Activated CD8-positive, alpha-beta memory T cell treated with anti-CD3 and anti-CD28 coated beads for 4 hours (primary cell): ENCODE measurements at places on chromosomes 16 and 17.

DNA sequence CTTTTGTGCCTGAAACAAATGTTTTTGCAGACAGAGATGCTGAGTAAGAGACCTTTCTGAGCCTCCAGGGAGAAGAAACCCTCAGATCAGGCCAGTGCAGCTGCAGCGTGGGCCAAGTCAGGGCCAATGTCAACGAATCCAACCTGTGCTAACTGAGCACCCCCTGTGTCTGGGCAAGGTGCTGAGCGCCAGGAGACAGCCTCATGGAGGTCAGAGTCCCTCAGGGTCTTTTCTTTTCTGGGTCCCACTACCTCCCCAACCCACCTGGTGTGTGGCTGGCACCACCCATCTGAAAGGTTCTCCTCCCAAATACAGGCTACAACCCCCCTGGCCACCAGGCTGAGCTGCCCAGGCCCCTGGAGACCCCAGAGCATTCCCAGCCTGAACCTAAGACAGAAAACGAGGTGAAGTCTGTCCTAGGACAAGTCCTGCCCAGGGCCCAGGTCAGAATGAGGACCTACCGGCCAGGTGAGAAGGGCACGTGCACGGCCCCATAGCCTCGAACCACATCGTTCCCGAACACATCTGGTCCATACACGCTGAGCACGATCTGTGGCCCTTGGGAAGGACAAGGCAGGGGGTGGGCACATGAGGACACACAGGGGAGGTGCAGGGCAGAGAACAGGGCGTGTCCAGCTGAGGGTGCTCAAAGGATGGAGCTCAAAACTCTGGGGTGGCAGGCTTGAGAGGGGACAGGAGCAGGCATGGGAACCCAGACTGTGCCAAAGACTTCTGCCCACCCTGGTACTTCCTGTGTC is 15.0 kb downstream of the B9D1 start:
- no peak for DNase-seq

- DNase-seq = no peak
These were observed 354.1 kb downstream of the KCNJ2 start for GRCh38 chr17:70523426-70523825.

DNA sequence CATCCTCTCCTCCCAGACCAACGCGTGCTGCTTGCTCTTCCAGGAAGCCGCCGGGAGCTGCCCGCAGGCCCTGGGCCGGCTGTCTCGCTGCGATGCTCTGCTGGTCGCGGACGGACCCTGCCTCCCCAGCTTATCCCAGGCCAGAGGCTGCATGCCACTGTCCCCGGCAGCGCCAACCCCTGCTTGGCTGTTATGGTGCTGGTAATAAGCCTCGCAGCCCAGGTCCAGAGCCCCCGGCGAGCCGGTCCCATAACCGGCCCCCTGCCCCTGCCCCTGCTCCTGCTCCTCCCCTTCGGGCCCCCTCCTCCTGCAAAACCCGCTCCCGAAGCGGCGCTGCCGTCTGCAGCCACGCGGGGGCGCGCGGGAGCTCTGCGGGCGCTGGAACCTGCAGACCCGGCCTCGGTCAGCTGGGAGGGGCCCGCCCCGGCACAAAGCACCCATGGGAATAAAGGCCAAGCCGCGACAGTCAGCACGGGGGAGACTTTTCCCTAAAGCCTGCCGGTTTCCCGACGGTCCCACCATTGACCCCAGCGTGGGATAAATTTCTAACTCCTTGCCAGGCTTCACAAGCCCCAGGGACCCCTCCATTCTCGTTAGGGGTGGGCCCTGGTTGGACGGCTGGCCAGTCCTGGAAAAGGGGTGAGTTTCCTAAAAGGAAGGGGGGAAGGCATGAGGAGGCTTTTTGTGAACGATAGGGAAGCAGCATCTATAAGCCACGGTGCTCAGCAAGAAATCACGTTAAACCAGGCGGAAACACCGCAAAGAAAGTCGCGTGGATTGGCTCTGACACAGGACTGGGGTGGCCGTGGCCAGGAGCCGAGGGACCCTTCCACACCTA is 11.2 kb downstream of the ENPP7 start:
- peak; percentile 44 for DNase-seq

GRCh38 chr17:65750166-65750565 is 188.7 kb upstream of the AXIN2 start:
- DNase-seq = no peak

GRCh38 chr16:14249291-14250032 is 178.3 kb downstream of the MRTFB start:
- DNase-seq = peak; percentile 5

- no peak for DNase-seq
These were observed 12.3 kb downstream of the GPRC5B start for GRCh38 chr16:19872179-19872863.

DNA sequence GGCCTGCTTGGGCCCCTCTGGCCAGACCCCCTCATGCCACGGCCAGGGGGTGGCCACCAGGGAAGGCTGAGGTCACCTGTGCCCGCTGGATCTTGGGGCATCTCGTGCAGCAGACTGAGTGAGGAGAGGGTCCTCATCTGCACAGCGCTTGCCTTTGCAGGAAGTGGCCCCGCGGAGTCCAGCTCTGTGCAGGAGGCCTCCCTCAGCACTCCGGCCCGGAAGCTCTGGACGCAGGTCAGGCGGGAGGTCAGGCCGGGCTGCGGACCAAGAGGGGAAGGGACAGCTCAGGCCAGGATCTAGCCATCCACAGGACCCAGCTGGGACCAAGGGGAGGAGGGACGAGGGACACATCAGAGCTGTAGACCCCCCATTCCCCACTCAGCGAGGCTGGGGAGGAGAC is 72.4 kb downstream of the LITAF start:
- DNase-seq = no peak
